ENCODE measurements at places on chromosomes 5 and 9. TPM values are rescaled to one million over a fixed set of nuclear protein-coding genes. Genes with fewer than 3 reads are reported as not detected.

OR1L8 gene
- not detected for total RNA-seq

TRAF1 gene
- 3.8 TPM for total RNA-seq

CTSL gene
- total RNA-seq: 62.3 TPM

RIOK2 gene
- 21.3 TPM for total RNA-seq

PCDHB16 gene
- 3.4 TPM for total RNA-seq

C9 gene
- not detected for total RNA-seq

TMEM161B gene
- total RNA-seq: 27.8 TPM

IL13 gene
- not detected for total RNA-seq

KIF4B gene
- total RNA-seq: not detected

KCNV2 gene
- total RNA-seq: not detected

INSL6 gene
- not detected for total RNA-seq

FOXD4L3 gene
- total RNA-seq: not detected
